ENCODE measurements at places on chromosomes 13 and 19.

GRCh38 chr13:105220063-105220462 is 1315.4 kb downstream of the EFNB2 start:
- no peak for DNase-seq

GRCh38 chr13:26045142-26045541 is 6.7 kb downstream of the SHISA2 start:
- no peak for DNase-seq

GRCh38 chr13:41199079-41199478 is 4.7 kb upstream of the KBTBD7 start:
- no peak for DNase-seq

DNA sequence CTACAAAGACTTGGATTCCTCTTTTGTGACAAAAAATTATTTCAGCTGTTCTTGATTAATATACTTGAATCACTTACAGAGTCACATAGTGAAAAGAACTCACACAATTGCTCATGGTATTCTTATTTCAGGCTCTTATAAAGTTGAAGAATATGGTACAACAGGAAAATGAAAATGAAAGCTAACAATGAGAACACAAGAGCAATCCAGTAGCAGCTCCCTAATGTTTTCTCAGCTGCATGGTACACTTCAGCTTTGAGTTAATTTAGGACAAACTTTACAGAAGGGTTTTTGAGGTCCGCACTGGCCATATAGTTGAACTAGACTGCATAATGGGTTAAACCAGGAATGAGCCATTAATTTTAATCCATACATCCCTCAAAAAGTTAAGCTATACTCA is 1261.8 kb downstream of the SLITRK5 start:
- DNase-seq = no peak

DNA sequence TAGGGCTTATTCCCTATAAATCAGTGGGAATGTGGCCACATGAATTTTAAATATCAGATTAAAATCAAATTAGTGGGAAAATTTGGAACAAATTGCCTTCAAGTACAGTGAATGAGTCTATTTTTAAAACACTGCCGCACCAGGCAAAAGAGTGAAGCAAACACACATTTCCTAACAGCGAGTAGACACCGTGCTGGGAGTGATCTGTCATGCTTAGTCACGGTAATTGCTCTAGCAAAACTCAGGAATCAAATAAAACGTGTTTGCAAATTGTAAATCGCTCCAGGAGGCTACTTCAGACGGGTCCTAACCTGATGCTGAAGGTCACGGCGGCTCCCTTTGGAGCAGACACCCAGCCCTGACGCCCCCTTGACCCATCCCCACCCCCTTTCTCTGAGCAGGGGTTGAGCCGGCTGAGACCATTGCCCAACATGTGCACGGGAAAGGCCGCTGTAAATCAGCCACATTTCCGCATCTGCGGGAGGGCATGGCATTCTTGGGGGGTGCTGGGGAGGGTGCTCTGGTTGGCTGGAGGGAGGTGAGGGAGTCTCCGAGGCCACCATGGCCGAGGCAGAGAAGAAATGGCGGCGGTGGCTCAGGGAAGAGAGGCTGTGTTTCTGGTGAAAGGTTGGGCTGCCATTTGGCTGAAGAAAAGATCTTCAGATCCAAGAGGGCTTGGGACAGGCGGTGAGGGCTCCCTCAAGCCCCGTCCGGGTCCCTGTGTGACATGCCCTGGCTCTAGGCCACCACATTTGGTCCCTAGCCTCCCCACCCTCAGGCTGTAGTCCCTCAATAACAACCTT is 8.9 kb downstream of the CEBPA start:
- DNase-seq = no peak

- no peak for DNase-seq
These were observed at the start of gene TEX26 for GRCh38 chr13:30932481-30933353. TEX26 (plus strand) TSS chr13:30932656; CDS start chr13:30932716, 60 bp downstream.

GRCh38 chr13:32142956-32143375 is 111.4 kb downstream of the FRY start:
- no peak for DNase-seq

DNA sequence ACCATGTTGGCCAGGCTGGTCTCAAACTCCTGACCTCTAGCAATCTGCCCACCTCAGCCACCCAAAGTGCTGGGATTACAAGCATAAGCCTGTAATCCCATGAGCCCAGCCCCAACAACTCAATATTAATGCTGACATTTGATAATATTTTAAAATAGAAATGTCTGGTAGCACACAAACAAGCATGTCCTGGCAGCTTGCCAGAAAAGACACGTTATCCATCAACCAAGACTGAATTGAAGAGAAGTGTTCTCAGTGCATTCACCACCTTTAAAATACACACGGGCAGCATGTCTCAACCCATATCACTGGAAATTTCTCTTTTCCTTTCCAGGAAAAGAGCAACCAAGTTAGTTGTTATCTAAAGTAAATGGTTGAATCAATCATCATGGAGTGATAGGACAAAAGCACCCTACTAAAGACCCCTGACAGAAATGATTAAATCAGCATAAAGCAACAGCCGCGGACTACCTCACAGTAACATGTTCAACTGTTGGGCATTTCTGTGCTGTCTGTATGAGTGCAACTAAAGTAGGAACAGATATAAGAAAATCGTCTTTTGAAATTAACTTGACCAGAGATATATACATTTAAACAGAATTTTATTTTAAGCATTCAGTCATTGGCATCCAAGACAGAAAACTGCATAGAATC is 25.0 kb downstream of the LHFPL6 start:
- no peak for DNase-seq

- DNase-seq = peak; percentile 61
These were observed 32.8 kb downstream of the TINCR start for GRCh38 chr19:5534787-5535586.

- DNase-seq = peak; percentile 90
These were observed 1.1 kb downstream of the SYT5 start for GRCh38 chr19:55178781-55179599.

DNA sequence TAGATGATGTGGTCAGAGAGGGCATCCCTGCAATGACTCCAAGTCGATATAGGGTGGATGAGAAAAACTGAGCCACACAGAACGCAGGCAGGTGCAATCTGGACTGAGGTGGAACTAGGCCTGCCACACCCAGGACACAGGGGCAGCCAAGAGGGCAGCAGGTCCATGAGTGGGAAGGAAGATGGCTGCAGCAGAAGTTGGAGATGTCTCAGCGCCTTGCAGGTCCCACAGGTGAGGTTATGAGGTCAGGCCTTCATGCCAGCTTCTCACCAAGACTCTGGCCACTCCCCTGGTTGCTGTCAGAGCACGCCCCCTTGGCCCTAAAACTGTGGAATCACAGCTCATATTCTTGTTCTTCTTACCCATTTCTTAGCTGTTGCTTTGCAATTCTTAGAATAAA is 147.7 kb upstream of the VSTM2B start:
- DNase-seq = no peak

DNA sequence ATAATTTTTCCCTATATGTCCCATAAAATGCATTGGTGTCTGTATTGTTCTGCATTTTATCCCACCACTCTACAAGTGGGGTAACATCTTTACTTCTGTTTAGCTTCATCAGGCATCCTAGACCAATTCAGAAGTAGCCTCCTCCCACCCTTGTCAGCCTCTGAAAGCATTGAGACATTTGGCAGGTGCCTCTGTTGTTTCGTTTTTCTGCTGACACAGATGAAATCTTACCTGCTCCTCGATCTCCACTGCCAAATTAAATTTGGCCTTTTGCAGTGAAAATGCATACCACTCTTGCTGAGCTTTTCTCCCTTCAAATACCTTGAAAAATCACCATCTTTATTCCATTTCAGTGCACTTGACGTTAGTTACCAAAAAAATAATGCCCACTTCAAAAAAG is 83.5 kb upstream of the STARD13 start:
- DNase-seq = no peak

DNA sequence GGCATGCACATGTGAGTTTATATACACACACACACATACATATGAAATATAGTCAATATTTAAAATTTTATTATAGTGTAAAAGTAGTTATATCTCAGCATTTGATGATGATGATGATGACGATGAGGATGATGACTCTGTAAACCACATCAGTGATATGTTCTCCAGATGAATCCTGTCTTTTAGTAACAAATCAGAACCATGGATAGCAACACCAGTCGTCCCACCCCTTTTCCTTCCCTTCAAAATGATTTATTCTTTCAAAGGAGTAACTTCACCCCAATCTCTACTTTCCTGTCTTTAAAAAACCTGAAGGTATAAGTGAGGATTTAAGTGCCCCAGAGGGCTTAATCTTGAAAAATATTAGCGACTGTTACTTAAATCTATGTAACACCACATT is 74.1 kb downstream of the DCLK1 start:
- DNase-seq = no peak

DNA sequence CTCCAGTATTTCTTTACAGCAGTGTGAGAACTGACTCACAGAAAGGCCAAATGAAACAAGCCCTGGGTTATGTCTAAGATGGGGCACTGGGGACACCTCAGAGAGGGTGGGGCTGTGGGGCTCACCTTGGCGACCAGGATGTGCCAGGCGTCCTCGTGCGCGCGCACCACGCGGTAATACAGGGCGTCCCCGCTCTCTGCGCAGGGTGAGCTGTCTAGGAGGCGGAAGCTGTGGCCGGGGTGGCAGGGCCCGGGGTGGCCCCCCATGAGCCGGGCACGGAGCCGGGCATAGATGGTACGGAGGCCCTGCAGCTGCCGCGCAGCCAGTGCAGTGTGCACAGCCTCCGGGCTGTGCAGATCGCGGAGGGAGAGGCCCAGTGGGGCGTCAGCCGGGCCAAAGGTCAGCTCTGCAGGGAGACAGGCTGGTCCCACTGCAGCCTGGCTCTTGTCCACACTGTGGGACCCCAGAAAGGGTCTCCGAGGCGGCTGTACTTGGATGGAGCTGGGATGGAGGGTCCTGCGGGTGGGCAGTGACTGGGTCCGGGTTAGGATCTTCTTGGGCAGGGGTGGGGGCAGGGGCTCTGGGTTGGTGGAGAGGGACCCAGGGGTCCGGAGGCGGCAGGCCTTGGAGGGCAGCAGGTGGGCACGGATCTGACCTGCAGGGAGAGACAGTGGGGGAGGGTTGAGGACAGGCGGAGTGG is 3.4 kb downstream of the PEAK3 start:
- no peak for DNase-seq

DNA sequence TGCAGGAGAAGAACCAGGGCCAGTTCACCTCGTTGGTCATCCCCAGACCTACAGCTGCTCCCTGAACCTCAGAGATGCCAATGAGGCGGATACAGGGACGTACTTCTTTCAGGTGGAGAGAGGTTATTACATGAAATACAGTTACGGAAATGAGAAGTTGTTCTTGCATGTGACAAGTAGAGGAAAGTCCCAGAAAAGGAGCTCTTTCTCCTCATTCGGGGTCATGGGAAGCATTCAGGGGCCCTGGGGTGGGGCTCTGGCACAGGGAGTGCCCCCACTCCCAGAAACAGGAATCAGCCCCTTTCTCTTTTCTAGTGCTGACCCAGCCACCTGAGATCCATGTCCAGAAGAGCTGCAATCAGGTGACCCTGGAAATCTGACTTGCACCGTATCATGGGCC is 4.5 kb upstream of the SIGLEC9 start:
- no peak for DNase-seq

DNA sequence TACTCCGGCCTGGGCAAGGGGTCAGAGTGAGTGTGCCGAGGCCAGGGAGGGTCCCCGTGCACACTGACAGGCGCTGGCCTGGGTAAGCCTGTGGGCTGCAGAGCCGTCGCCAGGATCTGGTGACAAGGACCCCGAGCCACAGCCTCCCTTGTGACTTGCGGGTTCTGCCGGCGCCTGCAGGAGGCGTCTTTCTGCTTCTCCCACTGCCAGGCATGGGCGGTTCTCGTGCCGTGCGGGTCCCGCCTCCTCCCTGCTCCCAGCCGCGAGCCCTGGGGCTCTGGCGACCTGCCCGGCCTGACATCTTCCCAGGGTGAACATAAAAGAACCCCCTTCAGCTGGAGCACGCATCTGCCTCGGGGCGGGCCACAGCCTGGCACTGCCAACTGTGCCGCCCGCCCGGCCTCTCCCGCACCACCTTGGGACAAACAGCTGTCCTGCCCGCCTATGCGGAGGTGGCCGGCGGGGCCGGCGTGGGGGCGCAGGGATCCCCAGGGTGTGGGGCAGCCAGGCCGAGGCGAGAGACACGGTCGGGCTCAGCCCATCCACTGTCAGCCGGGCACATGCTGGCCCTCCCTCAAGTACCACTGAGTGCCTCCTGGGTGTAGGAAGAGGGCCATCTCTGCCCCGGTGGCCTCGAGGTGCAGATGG is 1.5 kb upstream of the HCN2 start:
- peak; percentile 85 for DNase-seq

GRCh38 chr19:23507446-23507845 is 112.2 kb upstream of the ZNF91 start:
- DNase-seq = no peak
